Adrenal gland (tissue), 19 donors: ENCODE measurements at places on chromosomes 12 and 14. TPM values are rescaled to one million over a fixed set of nuclear protein-coding genes. Genes with fewer than 3 reads are reported as not detected.

DNA sequence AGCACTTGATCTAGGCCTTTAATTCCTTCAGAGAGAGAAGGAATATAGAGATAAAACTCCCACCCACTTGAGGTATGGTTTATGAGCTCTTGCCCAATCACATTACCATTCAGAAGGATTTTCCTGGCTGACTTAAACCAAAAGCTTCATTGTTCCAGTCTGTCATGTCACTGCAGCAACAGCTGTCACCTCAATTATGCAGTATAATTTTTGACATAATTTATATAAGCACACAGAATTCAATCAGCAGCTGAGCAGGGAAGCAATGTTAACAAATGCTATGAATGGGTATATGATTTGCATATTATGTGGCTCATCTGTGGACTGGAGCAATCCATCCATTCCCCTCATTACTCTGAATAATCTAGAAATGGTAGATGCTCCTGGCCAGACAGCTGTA, 40.3 kb downstream of the CBX5 start:
- DNase-seq, result no peak

DNA sequence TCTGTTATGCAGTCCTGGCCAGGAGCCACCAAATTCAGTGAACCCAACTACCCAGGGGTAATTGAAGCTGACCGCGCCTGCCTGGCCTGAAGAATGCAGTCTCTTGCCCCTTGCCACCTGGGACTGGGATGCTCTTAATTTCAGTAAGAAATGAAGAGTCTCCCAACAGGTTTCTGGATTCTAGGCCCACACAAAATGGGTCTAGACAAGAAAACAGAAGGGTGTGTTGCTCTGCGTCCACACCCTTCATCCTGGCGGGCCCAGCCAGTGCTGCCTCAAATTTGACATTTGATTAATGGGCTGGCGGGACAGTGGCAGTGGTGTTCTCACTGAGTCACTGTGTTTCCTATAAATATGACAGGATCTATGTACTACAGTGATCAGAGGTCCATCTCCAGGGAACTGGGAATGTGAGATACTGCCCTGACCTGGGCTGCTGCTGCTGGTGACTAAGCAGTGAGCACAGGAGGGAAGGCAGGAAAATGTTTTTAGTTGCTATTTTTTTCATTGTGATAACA, 6.5 kb downstream of the TMEM253 start:
- peak; percentile 80 for DNase-seq

- DNase-seq, result no peak
Measured at GRCh38 chr12:43287706-43288383, 264.2 kb downstream of the ADAMTS20 start.

DNA sequence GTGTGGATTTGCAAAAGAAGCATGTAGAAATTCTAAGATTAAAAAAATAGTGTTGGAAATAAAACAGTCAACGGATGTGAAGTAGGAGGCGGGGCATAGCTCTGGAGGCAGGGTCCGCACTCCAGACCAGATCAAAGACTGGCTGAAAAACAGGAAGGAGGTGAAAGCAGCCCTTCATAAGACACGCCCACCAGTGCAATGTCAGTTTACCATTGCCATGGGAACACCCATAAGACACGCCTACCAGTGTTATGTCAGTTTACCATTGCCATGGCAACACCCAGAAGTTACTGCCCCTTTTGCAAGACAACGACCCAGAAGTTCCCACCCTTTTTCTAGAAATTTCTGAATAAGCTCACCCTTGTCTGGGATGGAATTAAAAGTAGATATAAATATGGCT, 87.1 kb downstream of the FZD10 start:
- DNase-seq, result no peak

GRCh38 chr12:69985656-69986055, 160.6 kb downstream of the MYRFL start:
- peak; percentile 36 for DNase-seq

DNA sequence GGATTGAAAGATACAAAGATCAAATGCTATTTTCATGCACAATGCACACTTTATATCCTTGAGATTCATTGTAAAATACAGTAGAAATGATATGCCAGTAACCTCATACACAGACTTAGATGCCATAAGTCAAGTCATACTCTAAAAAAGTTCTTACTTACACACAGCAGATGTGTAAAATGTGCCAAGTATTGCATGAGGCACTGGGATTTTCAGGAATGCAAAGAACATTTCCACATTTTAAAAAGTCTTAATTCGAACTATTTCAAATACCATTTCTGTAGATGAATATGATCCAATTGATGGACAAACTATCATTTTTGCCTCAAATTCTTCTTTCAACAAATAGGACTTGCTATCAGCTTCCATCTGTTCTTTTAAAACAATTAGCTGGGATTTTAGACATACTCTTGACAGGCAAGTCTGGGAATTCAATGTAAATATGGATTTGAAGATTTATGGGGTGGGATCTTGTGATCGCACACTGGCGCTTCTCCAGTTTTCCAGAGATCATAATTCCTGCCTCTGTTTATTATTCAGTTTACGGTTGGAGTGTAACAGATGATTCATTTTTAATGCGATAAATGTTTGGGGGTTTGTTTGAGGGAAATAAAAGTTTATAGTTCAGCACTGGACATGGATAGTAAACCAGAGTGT, 183.8 kb downstream of the PAX9 start:
- DNase-seq, result no peak

TAS2R14 gene
- 11.3 TPM for total RNA-seq

CCDC196 gene
- total RNA-seq, result not detected
